Fibroblast of lung (primary cell): ENCODE measurements at places on chromosomes 5 and 9. TPM values are rescaled to one million over a fixed set of nuclear protein-coding genes. Genes with fewer than 3 reads are reported as not detected.
A peak's percentile ranks its signal among the peaks of the same experiment; 100 is the strongest.

DNA sequence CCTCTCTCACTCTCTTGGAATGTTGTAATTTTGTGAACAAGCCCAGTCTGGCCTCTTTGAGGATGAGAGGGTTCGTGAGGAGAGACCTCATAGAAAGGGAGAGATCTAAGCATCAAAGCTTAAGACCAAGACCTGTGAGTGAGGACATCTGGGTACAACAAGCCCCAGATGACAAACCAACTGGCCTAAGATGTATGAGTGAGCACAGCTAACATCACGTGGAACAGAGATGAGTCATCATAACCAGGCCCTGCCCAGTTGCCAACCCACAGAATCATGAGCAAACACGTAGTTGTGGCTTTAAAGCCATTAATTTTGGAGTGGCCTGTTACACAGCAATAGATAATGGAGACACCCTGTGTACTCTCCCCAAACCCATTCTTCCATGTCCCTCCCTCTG lies 439.1 kb upstream of the KIF2A start:
- peak; percentile 72 for DNase-seq

- DNase-seq = no peak
These were observed 20.3 kb downstream of the DBH start for GRCh38 chr9:133656211-133657119.

GRCh38 chr5:133565993-133566392 lies 46.3 kb downstream of the FSTL4 start:
- peak; percentile 31 for DNase-seq

DNA sequence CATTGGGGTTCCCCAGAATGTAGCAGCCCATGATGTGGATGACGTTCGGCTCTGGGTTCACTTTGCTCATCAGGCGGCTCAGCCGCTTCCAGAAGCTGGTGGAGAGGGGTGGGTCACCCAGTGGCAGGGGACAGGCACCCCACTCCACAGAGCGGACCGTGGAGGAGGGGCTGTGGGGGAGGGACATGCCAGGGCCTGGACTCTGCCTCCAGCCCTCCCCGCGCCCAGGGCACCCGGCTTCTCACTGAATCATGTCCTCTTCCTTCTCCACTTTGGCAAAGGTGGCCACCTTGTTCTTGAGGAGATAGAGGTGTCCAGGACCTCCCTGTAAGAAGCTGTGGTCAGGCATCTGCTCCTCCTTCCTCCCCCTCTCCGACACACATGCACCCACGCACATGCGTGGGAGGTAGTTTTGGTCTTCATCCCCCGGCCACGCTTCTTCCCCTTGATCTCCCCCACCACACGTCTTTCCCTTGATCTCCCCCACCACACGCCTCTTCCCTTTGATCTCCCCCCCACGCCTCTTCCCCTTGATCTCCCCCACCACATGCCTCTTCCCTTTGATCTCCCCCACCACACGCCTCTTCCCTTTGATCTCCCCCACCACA lies 8.9 kb upstream of the ENTPD8 start:
- no peak for DNase-seq

GRCh38 chr5:64619609-64620008 lies 70.7 kb upstream of the SHISAL2B start:
- no peak for DNase-seq

The CBY3 gene
- total RNA-seq = not detected in 2 replicates

The MPDZ gene
- total RNA-seq = 59.1 and 66.9 TPM in 2 replicates

The CLINT1 gene
- total RNA-seq = 65.2 and 82.4 TPM in 2 replicates

The FCN2 gene
- not detected in 2 replicates for total RNA-seq

- no peak for DNase-seq
These were observed 171.1 kb downstream of the TAF11L14 start for GRCh38 chr5:17805227-17805825.

The PCDHB14 gene
- 0.77 and 1.7 TPM in 2 replicates for total RNA-seq

DNA sequence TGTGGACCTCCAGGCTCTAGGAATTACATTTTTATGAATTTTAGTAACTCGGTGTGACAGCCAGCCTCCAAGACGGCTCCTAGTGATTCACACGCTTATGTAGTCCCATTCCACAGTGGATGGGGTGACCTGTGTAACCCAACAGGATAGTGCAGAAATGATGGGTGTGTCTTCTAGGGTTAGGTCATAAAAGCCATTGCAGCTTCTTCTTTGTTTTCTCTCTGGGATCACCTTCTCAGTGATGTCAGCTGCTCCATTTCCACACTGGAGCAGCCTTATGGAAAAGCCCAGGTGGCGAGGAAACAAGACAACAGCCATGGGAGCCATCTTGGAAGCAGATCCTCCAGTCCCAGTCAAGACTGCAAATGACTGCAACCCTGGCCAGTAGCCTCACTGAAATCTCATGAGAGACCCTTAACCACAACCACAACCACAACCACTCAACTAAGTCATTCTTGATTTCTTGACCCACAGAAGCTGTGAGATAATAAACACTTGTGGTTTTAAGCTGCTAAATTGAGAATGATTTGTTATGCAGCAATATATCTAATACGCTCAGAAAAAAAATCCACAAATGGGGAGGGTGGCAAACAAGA lies 5.1 kb upstream of the GNPDA1 start:
- peak; percentile 92 for DNase-seq

The LCN15 gene
- not detected in 2 replicates for total RNA-seq

The TMEM171 gene
- under 0.01 and 0.83 TPM in 2 replicates for total RNA-seq

- DNase-seq = peak; percentile 1
These were observed 461.4 kb upstream of the ST8SIA4 start for GRCh38 chr5:101364469-101364868.

The PRLR gene
- 0.33 TPM in 1 of 2 replicates, not detected in the other for total RNA-seq

The VPS13A gene
- 27.2 and 39.3 TPM in 2 replicates for total RNA-seq

The SNX24 gene
- total RNA-seq = 20.3 and 22.3 TPM in 2 replicates
